Vagina (tissue), 2 donors: ENCODE measurements at places on chromosomes 1 and 21. TPM values are rescaled to one million over a fixed set of nuclear protein-coding genes. Genes with fewer than 3 reads are reported as not detected.

DNA sequence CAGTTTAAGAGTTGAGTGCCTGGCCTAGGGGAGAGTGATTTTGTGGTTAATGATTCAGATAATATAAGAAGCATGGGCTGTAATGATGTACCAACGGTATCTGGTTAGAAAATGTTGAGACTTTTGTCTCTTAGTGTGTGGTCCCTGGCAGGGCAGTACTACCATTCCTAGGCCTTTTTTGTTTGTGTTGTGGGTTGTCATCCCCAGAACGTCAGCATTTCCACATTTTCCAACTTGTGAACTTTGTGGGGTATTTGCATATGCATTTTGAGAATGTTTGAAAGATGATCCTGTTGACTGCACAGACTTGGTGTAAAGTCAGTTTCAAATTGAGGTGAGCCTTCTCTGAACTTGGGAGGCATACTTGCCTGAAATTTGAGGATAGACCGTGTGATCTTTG, 11.4 kb downstream of the NEK7 start:
- no peak for DNase-seq

- no peak for DNase-seq
These were observed 55.6 kb downstream of the L1TD1 start for GRCh38 chr1:62250126-62250726.

DNA sequence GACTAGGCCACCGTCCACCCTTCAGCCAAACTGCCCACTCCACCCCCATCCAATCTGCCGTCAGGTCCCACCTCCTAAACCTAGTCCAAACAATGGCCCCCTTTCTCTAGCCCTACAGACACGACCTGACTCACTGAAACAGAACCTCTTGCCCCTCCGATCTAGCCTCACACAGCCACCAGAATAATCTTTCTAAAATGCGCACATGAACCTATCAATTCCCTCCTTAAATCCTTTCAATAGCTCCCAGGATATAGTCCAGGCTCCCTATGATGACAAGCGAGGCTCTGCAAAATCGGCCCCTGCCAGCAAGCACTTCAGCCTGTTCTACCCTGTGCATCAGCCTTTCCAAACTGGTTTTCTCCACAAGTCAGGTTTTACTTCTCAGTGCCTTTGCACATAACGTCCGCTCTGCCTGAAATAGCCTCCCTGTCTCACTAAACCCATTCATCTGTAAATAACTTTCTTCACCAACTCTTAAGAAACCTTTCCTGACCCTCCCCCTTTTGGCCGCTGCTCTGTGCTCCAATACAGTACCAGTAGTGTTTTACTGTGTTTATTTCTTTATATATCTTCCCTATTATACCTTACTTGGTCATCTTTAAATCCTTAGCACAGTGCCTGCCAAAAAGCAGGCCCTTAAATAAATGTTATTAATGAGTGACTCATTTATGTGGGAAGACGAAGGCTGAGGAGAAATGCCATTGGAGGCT, 9.0 kb upstream of the CDC20 start:
- DNase-seq = no peak

GRCh38 chr1:227809026-227809425, 6.4 kb upstream of the PRSS38 start:
- no peak for DNase-seq

DNA sequence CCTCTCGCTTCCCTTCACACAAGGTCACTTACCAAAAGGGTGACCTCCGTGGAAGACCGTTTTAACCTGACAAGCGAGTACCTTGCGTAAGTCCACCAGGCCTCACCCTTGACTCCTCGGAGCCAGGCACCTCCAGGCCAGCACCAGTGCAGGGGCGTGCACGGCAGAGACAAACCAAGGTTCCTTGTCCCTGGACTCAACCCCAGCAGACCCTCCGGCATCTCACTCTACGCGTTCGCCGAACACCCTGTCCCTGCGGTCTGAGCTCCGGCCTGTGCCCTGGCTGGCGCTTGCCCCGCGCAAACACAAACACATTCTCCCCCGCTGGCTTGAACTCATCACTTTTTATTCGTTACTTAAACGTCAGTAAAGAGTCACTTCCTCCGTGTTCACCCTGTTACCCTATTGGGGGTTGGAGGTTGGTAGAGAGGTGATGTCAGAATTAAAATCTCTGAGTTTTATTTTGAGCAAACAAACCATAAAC, 4.5 kb downstream of the TBX15 start:
- DNase-seq = peak; percentile 67

GRCh38 chr1:92951141-92951582, 10.1 kb downstream of the DIPK1A start:
- no peak for DNase-seq

RHBG gene
- total RNA-seq = not detected

TRIM67 gene
- total RNA-seq = not detected

TNFSF4 gene
- 0.74 TPM for total RNA-seq

CD48 gene
- total RNA-seq = 4.7 TPM
